ENCODE measurements at places on chromosomes 13 and 19. TPM values are rescaled to one million over a fixed set of nuclear protein-coding genes. Genes with fewer than 3 reads are reported as not detected.

DNA sequence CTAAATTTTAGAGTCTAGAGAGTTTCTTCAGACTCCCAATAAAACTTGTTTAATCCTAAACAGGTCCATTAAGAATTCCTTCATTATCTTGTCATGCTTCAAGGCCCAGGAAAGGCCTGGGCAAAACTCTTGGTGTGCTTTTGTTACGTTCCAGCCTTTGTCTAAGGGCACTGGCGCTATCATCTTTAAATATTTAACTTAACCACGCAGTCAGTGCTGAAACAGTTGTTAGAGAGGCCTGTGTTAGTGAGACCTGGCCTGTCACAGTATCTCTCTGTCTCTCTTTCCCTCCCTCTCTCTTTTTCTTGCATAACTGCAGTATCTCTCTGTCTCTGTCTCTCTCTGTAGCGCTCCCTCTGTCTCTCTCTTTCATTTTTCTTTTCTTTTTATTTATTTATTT lies 8.2 kb upstream of the OR1M1 start:
- DNase-seq = no peak

- DNase-seq = peak; percentile 74
Measured at GRCh38 chr13:23799945-23800344, 89.3 kb downstream of the MIPEP start.

DNA sequence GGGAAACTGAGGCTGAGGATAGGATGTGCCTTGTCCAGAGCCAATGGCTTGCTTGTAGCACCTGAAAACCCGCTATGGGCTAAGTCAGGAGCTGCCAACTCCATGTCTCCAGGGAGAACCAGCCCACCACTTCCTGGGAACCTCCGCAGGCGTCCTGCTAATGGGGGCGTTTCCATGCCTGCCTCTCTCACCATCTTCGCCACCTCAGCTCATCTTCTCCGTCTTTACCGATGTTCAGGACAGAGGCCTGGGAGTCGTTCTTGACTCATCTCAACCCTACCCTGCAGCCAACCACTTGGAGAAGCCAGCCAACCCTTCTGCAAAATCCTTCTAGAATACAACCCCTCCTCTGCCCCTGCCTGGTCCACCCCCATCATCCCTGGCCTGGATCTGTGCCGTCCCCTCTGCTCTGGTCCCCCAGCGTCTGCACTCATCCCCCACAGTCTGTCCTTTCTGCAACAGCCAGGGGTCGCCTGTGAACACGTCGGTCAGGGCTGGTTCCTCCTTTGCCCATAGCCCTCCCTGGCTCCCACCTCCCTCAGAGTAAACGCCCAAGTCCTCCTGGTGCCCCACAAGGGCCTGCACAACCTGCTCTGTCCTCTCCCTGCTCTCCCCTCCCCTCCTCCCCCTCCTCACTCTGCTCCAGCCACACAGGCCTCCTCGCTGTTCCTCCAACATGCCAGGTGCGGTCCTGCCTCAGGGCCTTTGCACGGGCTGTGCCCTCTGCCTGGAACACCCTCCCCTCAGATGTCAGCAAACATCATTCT lies 31.0 kb downstream of the PTPRS start:
- no peak for DNase-seq

DNA sequence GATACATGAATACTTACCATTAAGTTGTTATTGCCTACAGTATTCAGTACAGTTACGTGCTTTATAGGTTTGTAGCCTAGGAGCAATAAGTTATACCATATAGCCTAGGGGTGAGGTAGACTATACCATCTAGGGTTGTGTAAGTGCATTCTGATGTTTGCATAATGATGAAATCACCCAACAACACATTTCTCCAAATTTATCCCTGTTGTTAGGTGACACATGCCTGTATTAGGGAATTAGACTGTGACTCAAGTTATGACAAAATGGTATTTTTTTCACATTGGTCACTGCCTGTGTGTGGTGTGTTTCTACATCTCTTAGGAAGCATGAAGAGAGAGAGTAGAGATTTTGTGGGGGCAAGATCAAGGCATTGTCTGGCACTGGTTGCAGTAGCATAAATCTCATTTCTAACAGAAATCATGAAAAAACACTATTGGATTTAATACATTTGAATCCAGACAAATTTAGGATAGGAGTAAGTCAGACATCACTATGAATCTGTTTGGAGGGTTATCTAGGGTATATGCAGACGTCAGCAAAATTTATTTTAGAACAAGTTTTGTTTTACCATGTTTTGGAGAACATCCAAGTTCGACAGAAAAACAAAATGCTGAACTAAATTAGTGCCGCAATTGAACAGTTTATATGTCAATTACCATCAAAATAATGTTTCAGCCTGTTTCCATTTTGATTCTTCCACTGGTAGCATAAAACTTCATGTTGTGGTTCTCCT lies 332.1 kb downstream of the LMO7 start:
- DNase-seq = no peak

DNA sequence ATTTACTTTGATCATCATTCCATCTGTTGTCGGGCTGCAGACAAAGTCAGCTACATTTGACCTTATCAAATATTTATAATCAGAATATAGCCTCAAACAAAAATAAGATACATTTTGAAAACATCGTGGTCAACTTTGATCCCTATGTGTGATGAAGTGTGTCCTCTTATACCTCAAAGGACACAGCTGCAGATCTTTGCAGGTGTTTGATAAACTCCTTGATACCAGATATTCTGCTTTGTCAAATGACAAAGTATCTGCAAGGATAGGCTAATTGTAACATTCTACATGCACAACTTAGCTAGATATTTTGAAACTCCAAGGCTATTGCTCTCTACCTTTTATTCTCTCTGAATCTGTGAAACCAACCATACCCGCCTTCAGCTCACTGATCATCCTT lies 44.0 kb downstream of the PHF11 start:
- DNase-seq = no peak

DNA sequence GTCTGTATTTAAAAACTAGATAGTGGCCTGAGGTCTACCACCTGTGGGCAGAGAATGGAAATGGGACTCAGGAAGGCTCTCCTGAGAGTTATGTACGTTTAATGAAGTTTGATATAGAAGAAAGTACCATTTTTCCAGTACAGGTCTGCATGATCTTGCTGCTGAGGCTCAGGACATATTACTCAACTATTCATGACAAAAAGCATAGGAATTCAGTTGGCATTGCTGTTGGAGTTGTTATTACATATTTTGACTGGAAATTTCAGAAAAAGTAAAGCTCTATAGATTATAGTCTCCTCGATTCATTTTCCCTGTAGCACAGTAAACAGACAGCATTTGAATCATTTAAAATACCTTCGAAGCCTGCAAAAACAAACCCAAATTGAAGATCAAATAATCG lies 469.8 kb downstream of the DCT start:
- no peak for DNase-seq

DNA sequence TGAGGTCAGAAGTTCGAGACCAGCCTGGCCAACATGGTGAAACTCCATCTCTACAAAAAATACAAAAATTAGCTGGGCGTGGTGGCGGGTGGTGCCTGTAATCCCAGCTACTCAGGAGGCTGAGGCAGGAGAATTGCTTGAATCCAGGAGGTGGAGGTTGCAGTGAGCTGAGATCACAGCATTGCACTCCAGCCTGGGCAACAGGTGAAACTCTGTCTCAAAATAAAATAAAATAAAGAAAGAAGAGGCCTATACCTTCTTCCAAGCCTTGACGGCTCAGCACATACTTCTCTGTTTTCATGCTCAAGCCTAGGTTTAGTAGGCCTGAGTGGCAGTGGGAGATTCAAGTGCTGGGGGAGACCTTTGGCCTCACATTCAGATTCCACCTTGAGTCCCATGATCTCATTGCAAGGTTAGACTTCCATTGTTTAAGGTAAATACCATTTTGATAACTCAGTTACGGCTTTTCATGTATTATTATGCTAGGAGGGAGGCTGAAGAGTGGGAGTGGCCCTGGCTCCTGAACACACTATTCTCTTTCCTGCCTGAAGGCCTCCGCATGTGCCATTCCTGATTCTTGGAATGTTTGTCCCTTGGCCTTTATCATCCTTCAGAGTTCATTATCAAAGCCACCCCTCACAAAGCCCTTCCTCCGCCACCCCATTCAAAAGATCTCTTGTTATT lies 1.6 kb upstream of the SPINT2 start:
- no peak for DNase-seq

- no peak for DNase-seq
Measured at GRCh38 chr19:17560205-17560595, 4.8 kb downstream of the COLGALT1 start.

DNA sequence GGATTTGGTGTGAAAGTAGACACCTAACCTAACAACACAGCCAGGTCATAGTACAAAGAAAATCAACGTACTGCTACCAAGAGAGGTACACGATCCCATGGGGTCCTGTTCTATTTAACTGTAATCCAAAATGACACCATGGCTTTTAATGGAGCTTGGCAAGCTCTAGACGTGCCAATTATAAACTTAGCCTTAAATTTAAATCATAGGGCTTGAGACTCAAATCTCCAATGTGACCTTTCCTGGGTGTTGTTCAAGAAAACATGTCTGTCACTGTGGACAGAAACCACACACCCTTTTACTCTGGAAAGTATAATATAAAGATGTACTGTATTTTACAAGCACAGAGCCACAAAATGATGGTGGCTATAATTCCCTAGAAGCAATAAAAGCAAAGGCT lies 299.3 kb downstream of the ENOX1 start:
- no peak for DNase-seq

GRCh38 chr19:18046059-18046718 lies 38.2 kb downstream of the ARRDC2 start:
- no peak for DNase-seq

DNA sequence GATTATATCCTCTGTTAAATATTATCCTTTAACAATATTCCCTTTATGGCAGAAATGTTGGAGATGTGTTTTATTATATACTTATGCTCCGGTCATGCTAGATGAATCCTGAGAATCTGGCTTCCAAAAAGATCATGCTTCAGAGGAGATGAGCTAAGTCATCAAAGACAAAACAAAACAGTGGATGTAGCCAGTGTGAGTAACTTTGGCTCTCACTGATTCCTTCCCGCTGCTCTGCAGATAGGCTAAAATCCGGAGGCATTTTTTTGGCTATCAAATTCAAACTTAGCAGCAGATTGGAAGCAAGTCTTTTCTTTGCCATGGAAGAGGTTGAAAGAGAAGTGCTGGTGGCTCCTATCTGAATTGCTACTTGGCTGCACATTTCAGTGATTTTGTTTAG lies 295.9 kb downstream of the GPC6 start:
- no peak for DNase-seq

DNAAF3 gene
- not detected for total RNA-seq

HSPB6 gene
- 18.4 TPM for total RNA-seq

ZNF91 gene
- 103 TPM for total RNA-seq

VSTM2B gene
- total RNA-seq = not detected

PIBF1 gene
- total RNA-seq = 39.5 TPM

AXL gene
- 36.2 TPM for total RNA-seq

CDX2 gene
- not detected for total RNA-seq

RSPH6A gene
- total RNA-seq = not detected
